Stimulated activated CD8-positive, alpha-beta memory T cell treated with anti-CD3 and anti-CD28 coated beads, Interleukin-15, amount 100 ng/mL, for 4 hours (primary cell): ENCODE measurements at places on chromosomes 7 and 10.

DNA sequence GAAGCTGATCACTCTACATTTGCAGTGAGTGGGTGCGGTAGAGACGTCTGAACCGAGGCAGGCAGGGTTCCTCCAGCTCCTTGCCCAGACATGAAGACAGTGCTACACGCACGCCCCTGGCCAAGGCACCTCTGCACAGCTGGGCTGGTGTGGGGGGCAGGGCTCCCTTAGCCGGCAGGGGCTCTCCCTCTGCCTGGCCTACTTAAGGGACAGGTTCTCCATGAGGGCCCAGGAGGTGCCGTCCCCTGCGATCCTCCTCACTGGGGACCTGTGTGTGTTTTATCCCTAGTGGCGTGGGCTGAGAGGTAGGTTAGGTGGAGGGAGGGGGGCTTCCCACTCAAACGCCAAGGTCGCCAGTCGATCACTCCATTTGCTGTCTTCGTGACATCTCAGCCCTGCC, 35.3 kb downstream of the IL15RA start:
- no peak for DNase-seq

DNA sequence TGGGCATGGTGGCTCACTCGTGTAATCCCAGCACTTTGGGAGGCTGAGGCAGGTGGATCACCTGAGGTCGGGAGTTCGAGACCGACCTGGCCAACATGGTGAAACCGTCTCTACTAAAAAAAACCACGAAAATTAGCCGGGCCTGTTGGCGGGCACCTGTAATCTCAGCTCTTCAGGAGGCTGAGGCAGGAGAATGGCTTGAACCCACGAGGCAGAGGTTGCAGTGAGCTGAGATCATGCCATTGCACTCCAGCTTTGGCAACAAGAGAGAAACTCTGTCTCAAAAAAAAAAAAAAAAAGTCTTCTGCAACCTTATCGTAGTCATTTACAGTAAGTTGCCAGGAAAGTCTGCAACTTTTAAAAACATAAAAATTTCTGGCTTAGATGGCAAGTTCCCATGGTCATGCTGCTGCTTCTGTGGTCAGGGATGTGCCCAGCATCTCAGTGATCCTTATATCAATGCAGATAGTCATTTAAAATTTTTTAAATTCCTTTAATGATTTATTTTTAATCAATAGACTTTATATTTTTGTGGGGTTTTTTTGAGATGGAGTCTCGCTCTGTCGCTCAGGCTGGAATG, 15.6 kb downstream of the SUFU start:
- no peak for DNase-seq

GRCh38 chr7:17564678-17565212, 266.3 kb downstream of the AHR start:
- no peak for DNase-seq

DNA sequence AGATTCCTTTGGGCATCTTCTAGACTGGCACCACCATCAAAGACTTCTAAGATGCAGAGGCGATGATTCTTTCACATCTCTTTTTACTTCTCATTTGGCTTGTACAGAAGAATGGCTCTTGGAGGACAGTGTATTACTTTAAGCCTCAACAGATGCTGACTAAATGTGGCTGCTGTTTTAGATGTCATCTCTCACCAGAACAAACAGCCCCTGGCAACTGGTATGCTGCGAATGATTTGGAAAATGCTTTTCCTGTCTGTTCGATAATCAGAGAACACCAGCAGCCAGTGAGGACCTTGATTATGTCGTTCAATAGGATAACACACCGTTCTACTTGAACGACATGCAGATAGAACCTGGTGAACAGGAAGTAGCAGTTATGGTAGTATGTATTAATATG, 131.8 kb downstream of the RNF216 start:
- DNase-seq, result no peak

DNA sequence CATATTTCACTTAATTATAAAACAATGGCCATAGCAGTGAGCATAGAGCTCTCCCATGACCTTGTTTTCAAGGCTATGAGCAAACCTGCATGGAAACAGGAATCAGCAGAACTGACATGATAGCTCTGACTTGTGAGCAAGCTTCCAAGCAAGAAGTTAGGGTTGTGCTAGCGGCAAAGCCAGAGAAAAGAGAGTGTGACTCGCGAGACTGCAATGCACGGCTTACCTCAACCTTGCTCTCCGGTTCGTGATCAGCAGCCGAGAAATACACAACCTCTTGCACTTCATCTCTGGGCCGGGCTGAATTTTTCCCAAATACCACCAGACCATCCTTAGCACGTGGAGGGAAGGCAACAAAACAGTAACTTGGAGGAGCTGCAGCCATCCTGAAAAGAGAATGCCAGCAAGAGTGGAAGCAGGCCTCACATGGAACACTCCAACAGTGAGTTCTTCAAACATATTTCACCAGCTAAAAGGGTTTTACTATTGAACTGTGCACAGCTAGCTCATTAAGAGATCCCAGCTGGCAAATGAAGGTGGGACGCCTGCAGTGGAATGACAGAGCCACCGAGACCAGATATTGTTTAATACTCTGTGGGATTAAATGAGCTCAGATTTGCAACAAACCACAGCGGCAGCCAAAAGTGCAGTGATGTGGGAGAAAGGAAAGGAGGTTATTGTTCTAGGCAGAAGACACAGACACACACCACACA, 20.8 kb downstream of the SCRN1 start:
- no peak for DNase-seq

DNA sequence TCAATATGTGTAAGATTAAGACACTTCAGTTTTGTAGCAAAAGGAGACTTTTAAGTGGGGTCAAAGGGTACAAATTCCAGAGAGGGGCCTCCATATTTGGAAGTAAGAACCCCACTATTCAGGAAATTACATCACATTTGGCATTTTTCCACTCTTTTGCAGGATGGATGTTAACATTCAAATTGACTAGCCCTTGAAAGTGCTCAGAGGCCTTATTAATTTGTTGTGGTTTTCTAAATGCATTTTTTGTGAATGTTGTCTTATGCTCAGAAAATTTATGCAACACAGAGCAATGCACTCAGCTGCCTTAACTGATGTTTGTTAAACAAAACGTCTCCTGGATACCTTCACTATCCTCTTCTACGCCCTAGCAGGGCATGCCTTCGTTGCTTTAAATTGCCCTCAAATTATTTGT, 50.9 kb upstream of the PDLIM1 start:
- no peak for DNase-seq

- DNase-seq, result no peak
These were observed 20.5 kb downstream of the TAS2R40 start for GRCh38 chr7:143242306-143242705.

DNA sequence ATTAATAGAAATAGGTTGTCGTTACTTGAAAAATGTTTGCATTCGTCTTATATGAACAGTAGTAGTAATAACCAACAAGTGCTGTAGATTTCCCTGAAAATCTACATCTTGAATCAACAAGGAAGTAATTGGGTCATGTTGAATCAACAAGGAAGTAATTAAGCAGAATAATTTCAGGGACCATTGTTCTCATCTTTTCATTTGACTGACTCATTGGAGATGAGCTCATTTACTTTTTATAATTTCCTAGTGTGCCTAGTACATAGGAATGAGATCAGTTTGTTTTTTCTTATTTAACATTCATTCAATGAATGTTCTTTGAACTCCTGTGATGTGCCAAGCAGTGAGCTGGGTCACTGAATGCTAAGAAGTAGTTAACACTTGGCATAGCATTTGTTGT, 8.2 kb downstream of the CLDN12 start:
- DNase-seq, result no peak

GRCh38 chr7:47340517-47340916, 241.4 kb downstream of the TNS3 start:
- DNase-seq, result no peak

GRCh38 chr10:46048152-46048551, 2.1 kb upstream of the MSMB start:
- no peak for DNase-seq

- no peak for DNase-seq
These were observed 33.7 kb downstream of the RBM28 start for GRCh38 chr7:128309976-128310375.
